ENCODE measurements at places on chromosomes 4 and X. TPM values are rescaled to one million over a fixed set of nuclear protein-coding genes. Genes with fewer than 3 reads are reported as not detected.

The PDE5A gene
- total RNA-seq: 0.39 TPM

The TEX11 gene
- total RNA-seq: not detected

The ERVMER34-1 gene
- total RNA-seq: 0.32 TPM

The CT45A3 gene
- not detected for total RNA-seq

The PDE6B gene
- total RNA-seq: not detected

The TKTL1 gene
- not detected for total RNA-seq

The FGFRL1 gene
- total RNA-seq: 14.6 TPM

The RASGEF1B gene
- total RNA-seq: not detected

The SPANXA1 gene
- total RNA-seq: 0.23 TPM

The CORIN gene
- not detected for total RNA-seq

The EVC2 gene
- 2.1 TPM for total RNA-seq

The MAGEE2 gene
- not detected for total RNA-seq

The MTTP gene
- not detected for total RNA-seq

The FGF5 gene
- 0.32 TPM for total RNA-seq

The AKAP4 gene
- 0.10 TPM for total RNA-seq

The NLRP2B gene
- total RNA-seq: not detected

The NUDT11 gene
- total RNA-seq: 2.7 TPM

The MND1 gene
- 13.4 TPM for total RNA-seq

The SERPINA7 gene
- not detected for total RNA-seq

The SLC6A14 gene
- total RNA-seq: not detected

The NUDT6 gene
- 7.2 TPM for total RNA-seq

The SYNPO2 gene
- total RNA-seq: 1.0 TPM

The HPRT1 gene
- 97.2 TPM for total RNA-seq

The COL4A6 gene
- 15.7 TPM for total RNA-seq

The NPFFR2 gene
- not detected for total RNA-seq

The ANKRD50 gene
- 5.6 TPM for total RNA-seq

The TRIM75 gene
- not detected for total RNA-seq

The PIN4 gene
- 40.8 TPM for total RNA-seq

The BEX2 gene
- total RNA-seq: 9.3 TPM

The POLN gene
- 0.65 TPM for total RNA-seq

The CT47C1 gene
- not detected for total RNA-seq

The TDO2 gene
- total RNA-seq: 0.56 TPM

The TXK gene
- 0.15 TPM for total RNA-seq

The ARMCX5 gene
- total RNA-seq: 9.2 TPM

The GAGE1 gene
- not detected for total RNA-seq

The PAPSS1 gene
- 30.1 TPM for total RNA-seq

The CNKSR2 gene
- total RNA-seq: 2.5 TPM

The ZNF630 gene
- 0.20 TPM for total RNA-seq

The TXLNG gene
- total RNA-seq: 12.7 TPM

The TMEM156 gene
- total RNA-seq: 22.8 TPM

The QRFPR gene
- not detected for total RNA-seq

The TCEAL8 gene
- total RNA-seq: 30.5 TPM

The HS6ST2 gene
- 0.17 TPM for total RNA-seq

The NHS gene
- total RNA-seq: 2.3 TPM

The RAB9B gene
- total RNA-seq: not detected

The PAGE2 gene
- not detected for total RNA-seq

The HPF1 gene
- total RNA-seq: 14.9 TPM

The MAGEA10 gene
- 0.05 TPM for total RNA-seq

The RTL9 gene
- total RNA-seq: 0.13 TPM

The VSIG1 gene
- 0.20 TPM for total RNA-seq

The ATP11C gene
- 16.8 TPM for total RNA-seq

The HERC5 gene
- total RNA-seq: 3.6 TPM

The TLR1 gene
- 0.22 TPM for total RNA-seq
